ENCODE measurements at places on chromosomes 3 and 15.

GRCh38 chr3:43093006-43093405 is 12.9 kb downstream of the POMGNT2 start:
- DNase-seq = no peak

DNA sequence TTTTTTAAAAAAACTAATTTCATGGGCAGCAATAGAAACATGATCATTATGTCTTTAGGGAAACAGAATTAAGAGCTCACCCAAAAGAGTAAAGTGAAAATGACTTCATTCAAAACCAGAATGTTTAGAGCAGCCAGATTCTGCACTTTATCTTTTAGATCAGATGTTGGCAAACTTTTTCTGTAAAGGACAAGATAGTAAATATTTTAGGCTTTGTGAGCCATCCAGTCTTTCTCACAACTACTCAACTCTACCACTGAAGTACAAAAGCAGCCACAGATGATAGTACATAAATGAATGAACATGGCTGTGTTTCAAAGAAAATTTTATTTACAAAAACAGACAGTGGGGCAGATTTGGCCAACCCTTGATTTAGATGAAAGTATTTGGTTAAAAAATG is 84.5 kb downstream of the SETD2 start:
- DNase-seq = no peak

DNA sequence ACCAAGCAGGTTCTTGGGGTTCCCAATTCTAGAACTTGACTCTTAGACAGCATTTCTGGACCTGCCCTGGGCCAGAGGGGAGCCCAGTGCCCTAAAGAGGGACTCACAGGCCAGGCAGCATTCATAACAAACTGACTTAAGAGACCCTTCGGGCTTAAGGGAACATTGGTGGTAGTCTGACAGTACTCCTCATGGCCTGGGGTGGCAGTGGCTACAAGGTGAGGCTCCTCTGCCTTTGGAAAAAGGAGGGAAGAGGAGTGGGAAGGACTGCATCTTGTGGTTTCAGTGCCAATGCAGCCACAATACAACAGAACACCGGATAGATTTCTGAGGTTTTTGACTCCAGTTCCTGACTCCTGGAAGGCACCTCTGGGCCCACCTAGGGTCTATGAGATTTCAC is 172.2 kb upstream of the STRIT1 start:
- no peak for DNase-seq

GRCh38 chr3:3503411-3503810 is 295.8 kb upstream of the LRRN1 start:
- no peak for DNase-seq

DNA sequence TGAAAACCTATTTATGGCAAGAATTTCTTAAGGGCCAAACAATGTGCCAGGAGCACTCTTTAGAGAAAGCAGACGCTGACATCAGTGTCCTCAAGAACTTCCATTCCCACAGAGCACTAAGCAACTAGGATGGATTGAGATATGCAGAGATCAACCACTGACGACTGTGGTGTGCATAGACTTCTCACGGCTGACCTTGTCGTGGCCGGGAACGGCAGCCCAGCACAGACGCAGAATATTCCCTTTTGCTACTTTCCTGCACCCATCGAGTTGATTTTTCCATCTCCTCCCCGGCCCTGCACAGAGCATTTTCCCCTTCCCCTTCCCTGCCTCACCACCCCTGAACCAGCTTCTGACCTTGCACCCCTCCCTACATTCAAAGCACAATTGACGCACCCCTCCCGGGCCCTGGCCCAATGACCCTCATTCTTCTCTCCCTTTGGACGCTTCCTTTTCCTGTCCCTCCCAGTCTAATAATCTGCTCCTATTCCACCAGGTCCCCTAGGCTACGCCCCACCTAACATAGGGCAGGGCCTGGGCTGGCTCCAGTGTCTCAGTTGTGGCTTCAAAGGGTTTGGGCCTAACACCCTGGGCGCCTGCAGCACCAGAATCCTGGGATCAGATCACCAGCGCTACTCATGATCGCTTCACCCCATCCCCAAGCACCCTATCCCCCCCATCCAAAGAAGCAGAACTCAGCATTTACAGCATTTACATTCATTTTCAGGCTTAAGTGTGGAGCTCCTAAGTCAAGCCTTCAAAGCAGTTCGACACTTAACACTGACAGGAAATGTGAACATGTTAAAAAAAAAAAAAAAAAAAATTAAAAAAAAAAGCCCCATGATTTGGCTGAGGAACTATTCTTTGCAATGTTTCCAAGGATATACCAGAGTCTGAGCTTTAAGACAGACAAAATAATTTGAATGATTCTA is 151.2 kb downstream of the FOXP1 start:
- DNase-seq = no peak

GRCh38 chr3:72452745-72453144 is 395.5 kb downstream of the SHQ1 start:
- no peak for DNase-seq

- DNase-seq = no peak
Measured at GRCh38 chr3:174002543-174002942, 605.0 kb downstream of the NLGN1 start.

DNA sequence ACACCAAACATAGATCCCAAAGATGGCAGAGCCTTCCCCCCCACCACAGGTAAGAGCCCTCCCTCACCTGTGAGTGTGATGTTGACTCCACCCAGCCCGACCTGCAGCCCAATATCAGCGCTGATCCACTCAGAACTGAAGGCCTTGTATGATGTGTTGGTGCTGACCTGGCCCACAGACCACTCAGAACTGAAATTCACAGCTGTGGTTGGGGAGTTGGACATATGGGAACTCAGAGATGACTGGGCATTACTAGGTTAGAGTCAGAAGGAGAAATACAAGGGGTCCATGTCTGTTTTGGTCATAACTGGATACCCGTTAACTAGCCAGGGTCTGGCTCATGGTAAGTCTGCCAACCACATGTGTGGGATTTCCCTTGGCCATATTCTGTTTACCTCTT is 6.9 kb downstream of the DUOXA2 start:
- DNase-seq = no peak

DNA sequence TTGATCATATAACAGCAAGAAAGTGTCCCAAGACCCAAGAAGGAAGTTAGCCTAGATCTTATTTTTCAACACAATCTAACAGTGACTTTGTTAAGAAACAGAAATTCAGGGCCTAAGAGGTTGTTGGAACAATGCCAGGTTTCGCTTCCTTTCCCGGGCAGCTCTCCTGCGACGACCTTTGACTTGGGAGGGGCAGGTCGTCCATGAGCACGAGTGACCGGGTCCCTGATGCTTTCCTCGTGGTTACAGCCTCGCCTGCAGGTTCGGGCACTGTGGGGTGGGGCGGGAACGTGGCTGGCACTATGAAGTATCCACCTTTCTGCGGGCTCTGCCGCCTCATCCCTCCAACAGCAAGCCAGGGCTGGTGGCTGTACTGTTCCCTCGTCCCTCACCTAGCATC is 90.1 kb upstream of the RGMA start:
- DNase-seq = no peak

DNA sequence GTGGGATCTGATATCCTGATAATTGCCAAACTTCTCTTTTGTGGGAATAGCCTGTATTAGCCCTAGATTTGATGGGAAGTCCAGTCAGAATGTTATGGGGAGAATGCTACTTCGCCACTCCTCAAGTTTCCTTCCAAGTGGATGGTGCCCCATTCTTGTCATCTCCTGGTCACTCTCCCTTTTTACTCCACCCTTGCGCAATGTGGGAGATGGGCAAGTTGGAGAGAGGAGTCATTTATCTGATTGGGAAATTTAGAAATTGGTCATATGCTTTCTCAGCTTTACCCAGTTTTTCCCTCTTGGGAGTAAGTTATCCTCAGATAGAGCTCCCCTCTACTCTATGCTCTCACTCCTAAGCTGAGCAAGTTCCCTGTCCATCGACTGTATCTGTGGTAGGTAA is 14.4 kb downstream of the FANCD2OS start:
- DNase-seq = no peak

DNA sequence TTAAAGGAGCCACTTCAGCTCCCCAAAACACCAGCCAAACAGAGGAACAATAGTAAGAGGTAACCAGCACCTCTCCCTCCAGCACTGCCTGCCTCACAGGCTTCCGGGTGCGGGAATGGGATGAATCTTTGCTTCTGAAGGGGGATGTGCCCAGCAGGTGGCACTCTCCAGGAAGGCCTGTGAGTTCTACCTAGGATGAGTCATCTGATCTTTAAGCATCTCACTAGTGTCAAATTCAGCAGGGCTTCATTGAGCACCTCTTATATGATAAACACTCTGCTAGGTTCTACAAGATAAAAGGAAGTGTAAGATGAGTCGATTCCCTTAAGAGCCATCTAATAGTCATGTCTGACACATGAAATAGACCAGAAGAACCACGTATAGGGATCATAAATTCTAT is 237.4 kb upstream of the UMPS start:
- no peak for DNase-seq
